ENCODE measurements at places on chromosomes 1 and 21. TPM values are rescaled to one million over a fixed set of nuclear protein-coding genes. Genes with fewer than 3 reads are reported as not detected.
A peak's percentile ranks its signal among the peaks of the same experiment; 100 is the strongest.

The CFAP45 gene
- polyA plus RNA-seq, result 1.1 TPM

The SETD4 gene
- polyA plus RNA-seq, result 10.7 TPM

The FAM72D gene
- polyA plus RNA-seq, result 2.1 TPM

- DNase-seq, result no peak
Measured at GRCh38 chr1:177032434-177032833, 132.1 kb downstream of the ASTN1 start.

DNA sequence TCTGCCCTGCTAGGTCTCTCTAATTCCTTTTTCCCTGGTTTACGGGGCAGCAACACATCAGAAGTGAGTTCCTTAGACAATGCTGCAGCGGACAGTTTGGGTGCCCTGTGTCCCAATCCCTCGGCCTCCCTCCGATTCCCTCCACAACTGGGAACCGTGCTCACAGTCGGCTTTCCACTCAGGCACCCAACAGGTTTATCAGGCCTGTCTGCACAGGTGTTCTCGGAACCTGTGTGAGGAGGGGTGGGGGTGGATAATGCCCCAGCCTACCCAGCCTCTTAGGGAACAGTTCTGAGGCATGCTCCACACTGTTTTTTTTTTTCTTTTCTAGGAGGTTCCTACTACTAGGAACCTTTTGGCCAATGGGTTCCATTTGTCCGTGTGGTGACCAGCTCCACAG lies 131.2 kb downstream of the DISC1 start:
- DNase-seq, result no peak

DNA sequence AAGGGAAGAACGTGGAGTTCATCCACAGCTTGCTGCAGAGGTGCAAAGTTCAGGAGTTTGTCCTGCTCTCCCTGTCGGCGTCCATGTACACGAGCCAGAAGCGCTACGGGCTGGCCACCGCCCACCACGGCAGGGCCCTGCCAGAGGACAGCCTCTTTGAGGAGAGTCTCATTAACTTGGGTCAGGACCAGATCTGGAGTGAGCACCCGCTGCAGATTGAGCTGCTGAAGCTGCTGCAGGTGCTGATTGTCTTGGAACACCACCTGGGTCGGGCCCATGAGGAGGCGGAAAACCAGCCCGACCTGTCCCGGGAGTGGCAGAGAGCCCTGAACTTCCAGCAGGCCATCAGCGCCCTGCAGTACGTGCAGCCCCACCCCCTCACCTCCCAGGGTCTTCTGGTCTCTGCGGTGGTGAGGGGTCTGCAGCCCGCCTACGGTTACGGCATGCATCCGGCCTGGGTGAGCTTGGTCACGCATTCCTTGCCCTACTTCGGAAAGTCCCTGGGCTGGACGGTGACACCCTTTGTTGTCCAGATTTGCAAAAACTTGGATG lies 73.8 kb upstream of the MORC3 start:
- DNase-seq, result peak; percentile 59

DNA sequence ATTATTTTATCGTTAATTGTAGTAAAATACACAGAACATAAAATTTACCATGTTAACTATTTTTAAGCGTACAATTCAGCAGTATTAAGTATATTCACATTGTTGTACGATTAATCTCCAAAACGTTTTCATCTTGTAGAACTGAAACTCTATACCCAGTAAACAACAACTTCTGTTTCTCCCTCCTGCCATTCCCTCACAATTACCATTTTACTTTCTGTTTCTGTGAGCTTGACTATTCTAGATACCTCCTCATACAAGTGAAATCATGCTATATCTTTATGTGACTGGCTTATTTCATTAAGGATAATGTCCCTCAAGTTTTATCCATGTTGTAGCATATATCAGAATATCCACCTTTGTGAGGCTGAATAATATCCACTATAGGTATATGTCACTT lies 156.8 kb downstream of the ST6GALNAC3 start:
- no peak for DNase-seq

DNA sequence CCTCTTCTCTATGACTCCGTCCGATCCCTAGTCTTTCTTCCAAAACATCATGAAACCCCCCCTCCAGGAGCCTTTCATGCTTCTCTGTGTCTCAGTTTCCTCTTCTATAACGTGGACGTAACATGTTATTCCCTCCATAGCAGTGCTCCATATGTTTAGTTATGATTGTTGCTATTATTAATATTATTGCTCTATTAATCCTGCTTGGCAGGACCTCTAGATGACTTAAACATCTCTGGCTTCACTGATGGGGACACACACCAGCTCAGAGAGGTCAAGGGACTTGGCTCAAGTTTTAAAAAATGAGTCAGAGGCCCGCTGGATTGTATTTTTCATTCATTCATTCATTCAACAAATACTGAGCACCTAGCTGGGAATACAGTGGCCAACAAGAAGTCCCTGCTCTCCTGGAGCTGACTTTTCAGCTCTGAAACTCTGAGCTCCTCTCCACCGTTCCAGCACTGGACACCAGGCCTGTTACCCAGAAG lies 404 bp upstream of the CPLANE2 start:
- peak; percentile 49 for DNase-seq

DNA sequence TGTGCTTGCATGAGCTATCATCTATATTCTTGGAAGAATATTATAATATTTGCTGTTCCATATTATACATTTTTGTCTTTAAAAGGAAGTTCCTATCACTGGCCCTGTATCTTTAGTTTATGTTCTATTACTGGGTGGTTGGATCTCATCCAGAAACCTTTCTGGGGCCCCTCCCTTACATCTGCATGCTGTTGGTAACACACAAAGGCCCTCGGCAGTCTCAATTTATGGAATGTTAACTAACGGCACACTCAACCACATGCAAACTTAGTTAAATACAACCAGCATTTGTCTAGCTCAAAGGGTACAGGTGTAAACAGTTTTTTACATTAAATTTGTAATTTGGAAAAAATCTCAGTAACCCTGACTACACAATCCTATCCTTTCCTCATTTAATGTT lies 9.7 kb upstream of the HYI start:
- DNase-seq, result peak; percentile 58

GRCh38 chr1:15722411-15722810 lies 13.6 kb upstream of the SLC25A34 start:
- DNase-seq, result no peak

DNA sequence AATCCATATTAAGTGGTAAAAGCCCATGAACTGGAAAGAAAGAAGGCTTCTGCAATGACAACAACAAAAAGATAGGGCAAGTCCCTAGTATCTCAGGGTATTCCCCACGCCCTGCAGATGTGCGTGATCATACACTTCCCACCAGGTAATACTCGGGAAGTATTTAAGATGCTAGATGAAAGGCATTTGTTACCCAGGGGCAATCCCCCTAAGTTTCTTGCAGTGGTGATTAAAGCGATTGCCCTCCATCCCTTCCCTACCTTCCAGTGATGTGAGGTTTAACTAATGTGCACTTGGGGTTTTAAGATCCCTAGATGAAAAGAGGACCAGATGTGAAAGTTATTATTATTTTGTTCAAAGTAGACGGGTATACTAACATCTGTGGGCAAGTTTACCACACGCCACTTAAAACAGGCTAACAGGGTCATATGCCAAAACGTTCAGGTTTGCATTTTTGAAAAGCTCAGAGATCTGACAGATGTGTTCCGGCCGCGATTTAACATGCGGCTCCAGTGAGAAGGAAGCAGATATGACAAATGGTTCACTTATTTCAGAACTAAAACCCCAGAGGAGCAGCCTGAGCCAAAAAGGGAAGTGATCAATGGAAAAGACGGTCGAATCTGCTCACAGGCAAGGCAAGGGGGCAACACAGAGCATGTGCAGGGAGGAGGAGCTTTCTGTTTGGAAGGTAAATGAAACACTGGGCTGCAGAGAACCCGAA lies 17.4 kb downstream of the TIAM1 start:
- DNase-seq, result no peak

- no peak for DNase-seq
Measured at GRCh38 chr1:209738270-209738669, 17.6 kb upstream of the TRAF3IP3 start.

DNA sequence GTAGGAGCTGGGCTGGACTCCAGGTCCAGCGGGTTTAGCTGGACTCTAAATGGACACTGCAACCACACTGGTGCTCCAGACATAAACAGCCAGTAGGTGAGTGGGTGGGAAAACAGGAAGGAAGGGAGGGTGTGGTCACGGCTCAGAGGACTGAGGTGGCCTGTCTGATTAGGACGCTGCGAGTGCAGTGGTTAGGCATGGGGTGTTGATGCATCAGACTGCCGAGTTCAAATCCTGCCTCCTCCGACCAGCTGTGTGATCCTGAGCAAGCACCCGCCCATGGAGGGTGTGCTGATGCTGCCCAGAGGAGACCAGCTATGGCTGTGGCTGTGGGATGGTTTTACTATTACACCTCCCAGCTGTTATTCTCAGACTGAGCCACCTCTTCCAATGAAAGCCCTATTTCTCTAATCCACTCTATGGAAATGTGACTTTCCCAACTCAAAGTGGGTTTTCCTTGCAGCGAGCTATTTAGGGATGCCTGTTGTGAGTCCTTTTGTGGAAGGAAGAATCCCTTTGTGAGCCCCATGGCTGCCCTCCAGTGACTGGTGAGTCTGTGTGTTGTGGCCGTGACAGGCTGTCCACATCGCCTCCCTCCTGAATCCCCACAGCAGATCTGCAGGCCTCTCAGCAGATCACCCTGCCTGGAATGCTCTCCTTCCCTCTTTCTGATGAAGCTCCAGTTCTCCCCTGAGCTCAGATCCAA lies 56.6 kb upstream of the EDN2 start:
- peak; percentile 61 for DNase-seq
